Mesothelial cell of epicardium (in vitro differentiated cells): ENCODE measurements at places on chromosomes 7 and 10.

DNA sequence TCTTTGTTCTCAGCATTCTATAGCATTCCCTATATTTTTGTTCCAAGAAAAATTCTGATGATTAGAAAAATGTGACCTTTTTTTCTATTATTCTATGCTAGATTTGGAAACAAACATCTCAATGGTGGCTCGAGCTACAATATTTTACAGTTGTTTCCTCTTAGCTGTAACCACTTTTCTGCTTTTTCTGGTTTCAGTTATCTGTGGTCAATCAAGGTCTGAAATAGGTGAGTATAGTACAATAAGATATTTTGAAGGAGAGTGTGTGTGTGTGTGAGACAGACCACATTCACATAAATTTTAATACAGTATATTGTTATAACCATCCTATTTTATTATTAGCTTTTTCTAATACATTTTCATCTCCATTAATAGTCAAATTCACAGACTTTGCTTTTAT, 564.5 kb upstream of the GHITM start:
- DNase-seq, result no peak

DNA sequence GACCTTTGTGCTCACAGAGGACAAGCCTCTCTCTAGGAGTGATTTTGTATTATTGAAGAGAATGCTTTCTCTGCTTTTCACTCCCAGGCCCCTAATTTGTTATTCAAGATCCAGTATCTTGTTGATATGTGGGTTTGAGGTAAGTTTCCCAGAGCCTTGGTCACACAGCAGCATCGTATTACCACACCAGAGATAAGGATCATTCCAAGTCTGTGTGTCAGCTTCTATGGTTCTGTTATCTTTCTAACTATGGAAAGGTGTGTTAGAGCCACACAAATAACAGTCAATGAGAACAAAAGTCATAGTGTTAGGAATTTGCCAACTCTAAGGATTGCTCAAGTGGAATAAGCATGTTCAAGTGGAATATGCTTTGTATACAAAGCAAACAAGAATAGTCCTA, 1208.3 kb downstream of the GATA3 start:
- no peak for DNase-seq

GRCh38 chr10:125094806-125095205, 65.6 kb downstream of the CTBP2 start:
- DNase-seq, result no peak

- DNase-seq, result no peak
Measured at GRCh38 chr7:142760071-142760642, 10.6 kb upstream of the PRSS2 start.

DNA sequence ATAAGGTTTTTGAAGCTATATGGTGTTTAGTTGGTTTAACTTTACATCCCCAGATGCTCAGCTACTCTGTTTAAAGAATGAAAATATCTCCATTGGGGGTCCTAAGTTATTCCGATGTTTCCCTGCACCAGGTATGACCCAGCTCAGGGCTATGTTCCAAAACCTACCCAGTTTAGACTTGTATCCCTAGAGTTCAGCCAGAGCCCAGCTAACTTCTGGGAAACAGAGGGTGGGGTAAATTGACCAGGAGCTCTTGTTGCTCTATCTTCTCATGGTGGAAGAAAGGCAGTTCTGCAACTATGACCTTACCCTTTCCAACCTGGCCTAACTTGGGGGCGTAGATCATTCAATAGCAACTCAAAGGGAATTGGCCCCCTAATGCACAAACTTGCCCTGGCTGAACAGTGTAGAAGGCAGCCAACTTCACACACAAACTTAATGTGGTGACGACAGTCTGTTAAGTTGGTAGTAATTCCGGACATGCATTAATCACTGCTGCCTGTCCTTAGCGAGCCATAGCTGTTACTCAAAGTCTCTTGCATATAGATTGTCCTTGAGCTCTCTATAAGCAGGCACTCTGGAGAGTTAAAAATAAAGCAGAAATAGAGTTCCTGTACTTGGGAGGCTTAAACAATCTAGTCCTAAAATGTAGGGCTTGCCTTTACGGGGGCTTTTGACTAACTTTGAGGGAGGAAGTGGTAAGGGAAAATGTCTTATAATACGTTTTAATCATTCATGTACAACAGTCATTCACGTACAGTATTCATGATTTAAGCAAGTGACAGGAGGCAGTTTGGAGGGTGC, 5.3 kb upstream of the ZNRF2 start:
- DNase-seq, result no peak

- no peak for DNase-seq
Measured at GRCh38 chr7:155009570-155010157, 6.7 kb upstream of the PAXIP1 start.

DNA sequence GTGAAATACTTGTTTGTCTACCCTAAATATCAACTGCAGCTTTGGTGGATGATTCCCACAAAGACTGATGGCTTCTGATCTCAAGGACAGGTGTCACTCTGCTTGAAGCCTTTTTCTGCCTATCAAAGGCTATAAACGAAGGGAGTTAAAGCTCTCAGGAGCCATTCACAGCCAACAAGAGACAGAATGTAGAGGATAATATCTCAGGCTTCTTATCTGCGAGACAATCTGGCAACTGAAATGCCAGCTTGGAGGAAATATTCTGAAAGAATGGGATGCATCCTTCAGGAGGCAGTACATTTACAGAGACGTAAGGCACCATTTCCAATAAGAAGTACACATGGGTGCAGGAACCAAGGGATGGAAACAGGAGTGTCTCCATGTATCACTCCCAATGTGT, 549.4 kb downstream of the GPAM start:
- no peak for DNase-seq

- no peak for DNase-seq
Measured at GRCh38 chr7:29109899-29110298, 36.4 kb downstream of the CPVL start.

- no peak for DNase-seq
Measured at GRCh38 chr10:71846816-71847215, 4.2 kb downstream of the PSAP start.

GRCh38 chr7:151040616-151041375, 7.5 kb upstream of the ASIC3 start:
- DNase-seq, result no peak

DNA sequence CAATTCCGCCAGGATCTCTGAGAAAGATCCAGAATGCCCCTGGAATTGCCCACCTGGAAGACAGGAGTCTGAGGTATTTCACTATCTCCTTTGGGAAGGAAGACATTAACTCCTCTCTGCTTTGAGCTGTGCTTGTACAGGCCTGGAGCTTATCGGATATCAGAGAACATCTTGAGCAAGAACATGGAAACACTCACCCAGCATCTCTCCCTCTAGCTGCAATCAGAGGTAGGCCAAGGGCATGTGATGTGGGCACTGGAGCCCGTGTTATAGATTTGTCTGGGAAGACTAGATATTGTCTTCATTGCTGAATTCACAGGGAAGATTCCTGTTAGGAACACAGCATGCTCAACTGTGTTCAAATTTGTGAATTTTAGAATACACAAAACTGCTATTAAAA, 233.9 kb downstream of the PHF14 start:
- no peak for DNase-seq

GRCh38 chr7:147376192-147376591, 1214.4 kb upstream of the C7orf33 start:
- DNase-seq, result no peak

DNA sequence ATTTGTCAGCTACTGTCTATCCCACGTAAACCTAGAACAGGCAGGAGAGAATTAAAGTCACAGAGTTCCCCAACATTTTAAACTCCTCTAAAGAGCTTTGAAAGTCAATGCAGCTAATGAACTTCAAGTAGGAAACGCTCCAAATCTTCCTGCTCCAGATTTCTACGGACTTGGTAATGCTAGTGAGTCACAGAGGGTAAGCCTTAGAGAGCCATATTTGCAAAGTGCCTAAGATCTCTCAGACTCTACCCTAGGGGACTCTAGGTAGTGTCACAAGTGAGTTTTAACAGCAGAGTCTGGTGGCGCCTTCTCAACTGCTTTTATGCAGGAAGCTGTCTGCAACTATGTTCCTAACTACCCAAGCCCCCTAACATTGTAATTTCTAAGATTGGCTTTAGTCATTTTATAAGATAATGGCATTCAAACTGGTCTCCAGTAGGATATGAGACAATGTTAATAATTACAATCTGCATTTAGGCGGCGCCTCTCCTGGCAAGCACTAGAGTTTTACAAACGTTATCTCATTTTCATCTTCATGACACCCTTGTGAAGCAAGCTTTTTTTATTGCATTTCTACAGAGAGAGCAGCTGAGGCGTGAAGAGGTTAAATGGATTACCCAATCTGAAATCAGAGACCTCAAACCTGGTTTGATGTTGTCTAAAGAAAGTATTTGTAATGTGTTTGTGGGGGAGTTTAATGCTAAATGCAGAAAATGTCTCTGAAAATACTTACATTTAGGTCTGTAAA, 22.0 kb upstream of the FZD1 start:
- DNase-seq, result no peak

DNA sequence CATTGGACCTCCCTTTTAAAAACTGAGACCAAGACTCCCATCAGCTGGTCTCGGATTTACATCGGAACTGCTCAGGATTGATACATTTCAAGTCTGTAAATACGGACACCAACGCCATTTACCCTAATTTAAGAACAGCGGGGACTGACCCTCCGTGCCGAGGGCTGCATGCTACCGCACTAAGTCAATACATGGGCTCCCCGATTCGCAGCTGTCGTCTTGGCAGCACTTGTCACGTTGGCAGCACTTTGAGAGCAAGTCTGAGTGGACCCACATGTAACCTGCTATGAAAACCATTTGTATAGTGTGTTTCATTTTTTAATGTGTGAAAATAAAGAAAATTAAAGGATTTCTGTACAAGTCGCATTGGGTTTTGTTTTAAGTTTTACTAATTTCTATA, 83.4 kb downstream of the EZH2 start:
- no peak for DNase-seq

DNA sequence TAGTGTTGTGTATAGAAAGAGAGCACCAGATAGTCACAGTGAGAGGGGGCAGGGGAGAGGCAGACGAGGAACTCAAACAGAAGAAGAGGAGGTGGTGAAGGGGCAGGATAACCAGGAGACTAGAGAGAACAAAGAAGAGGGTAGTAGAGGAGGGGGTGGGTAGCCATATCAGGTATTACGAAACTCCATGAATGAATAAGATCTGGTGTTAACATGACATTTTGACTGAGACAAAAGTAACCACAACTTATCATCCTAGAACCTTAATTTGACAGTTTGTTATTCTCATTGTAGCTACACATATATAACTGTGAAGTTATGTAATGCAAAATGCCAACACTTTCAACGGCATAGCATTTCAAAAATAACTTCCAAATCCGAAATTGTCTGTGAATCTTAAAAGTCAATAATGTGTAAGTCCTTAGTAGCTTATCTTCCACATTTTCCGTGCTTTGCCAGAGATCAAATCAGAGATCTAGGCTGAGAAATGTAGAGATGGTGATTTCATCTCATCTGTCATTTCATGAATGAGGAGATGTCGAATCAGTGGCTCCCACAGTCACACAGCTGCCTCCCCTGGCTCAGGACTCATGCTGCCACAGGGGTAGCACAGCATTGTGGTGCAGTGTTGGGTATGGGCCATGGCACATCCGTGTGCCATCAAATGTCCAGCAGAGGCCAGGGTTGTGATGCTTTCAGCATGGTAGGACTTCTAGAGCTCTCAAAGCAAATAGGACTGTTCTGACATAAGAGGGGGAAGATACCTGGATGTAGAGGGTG, 202.1 kb downstream of the HECW1 start:
- no peak for DNase-seq

DNA sequence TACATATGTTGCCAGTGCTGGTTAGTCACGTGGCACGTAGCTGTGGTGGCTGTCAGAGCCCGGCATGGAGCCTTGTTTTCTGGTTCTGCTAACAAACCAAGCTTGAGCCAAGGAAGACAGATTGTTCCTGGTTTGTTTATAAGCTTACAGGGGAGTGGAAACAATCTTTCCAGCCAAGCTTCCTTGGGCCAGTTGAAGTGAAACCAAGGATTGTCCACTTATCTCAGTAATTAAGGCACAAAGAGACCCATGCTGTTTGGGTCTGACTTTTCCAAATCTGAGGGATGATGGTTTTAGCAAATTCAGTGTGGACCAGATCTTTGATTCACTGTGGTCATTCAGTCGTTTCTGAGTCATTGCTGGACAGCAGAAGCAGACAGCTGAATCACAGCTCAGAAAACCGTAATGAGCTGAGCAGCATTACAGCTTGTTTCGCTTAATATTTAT, 297.3 kb upstream of the COBL start:
- DNase-seq, result no peak

DNA sequence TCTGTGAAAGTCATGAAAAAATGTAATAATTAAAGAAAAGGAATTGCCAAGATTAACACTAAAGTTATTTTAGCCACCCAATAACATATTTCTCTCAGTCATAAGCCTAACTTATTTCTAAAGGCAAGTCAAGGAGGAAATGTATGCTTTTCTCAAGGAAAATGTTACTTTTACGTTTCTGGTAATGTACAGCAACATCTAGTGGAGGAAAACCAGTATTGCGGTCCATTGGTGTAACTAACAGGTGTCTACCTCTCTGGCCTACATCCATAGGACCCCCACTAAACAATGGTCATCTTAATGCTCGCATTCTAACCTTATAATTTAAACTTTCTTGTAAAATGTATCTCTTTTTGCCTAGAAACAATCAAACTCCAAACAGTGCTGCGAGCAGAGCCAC, 437.5 kb downstream of the KIF20B start:
- DNase-seq, result no peak
